ENCODE measurements at places on chromosomes 7 and 10.
A peak's percentile ranks its signal among the peaks of the same experiment; 100 is the strongest.

- no peaks in the 10 kb centered on the region for H3K36me3 ChIP-seq
- H3K27ac ChIP-seq = no peak overlapping the region
- no peaks in the 10 kb centered on the region for H3K27me3 ChIP-seq
- H3K4me1 ChIP-seq = no peaks in the 10 kb centered on the region
- H3K4me3 ChIP-seq = no peak overlapping the region
Observed at GRCh38 chr7:15433151-15433550, 128.7 kb downstream of the AGMO start.

DNA sequence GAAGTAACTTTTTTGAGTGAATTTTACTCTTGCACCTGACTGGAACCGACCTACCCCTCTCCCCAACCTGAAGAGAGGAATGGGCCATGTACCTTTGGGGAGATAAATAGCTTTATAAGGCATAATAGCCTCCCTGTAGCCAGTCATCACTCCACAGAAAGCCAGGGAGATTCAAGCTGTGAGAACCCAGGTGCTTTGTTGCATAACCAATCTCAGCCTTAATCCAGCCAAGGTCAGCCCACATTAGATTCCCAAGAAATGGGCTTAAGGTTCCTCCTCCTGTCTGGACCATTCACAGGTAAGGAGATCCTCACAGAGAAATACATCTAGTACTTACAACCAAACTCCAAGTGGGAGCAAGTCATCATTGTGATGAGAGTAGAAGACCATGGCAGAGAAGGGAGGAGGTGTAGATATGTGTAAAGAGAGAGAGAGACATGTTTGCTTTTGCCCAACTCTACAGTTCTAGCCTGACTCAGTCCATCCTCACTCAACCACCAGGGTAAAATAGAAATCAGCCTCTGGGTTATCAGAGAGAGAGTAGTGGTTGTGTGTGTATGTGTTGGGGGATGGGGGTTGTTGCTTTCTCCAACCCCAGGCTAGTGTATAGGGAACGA is 23.6 kb downstream of the SKIDA1 start:
- no peaks in the 10 kb centered on the region for H3K4me1 ChIP-seq
- no peak overlapping the region for H3K4me3 ChIP-seq
- H3K27ac ChIP-seq = no peak overlapping the region
- no peaks in the 10 kb centered on the region for H3K36me3 ChIP-seq

DNA sequence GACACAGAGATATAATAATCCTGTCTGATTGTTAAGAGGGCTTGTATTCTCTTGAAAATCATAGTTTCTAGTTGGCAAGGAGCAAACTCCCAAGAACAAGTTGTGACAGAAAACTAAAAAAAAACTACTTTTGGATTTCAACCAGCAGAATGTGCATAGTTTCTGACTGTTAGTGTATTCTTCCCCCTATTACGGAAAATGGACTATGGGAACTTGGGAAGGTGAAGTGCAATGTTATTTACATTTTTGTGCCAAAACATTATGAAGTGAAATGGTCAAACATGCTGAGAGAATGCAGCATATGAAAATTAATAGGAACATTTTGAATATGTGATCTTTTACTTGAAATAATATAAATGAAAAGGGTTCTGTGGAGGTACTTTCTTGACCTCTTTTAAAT is 660.8 kb downstream of the SUGCT start:
- no peak overlapping the region for H3K4me3 ChIP-seq
- peaks cover 2% of the 10 kb centered on the region for H3K4me1 ChIP-seq
- DNase-seq = no peak

- H3K27ac ChIP-seq = peak overlapping the region; percentile 99
- H3K27me3 ChIP-seq = no peaks in the 10 kb centered on the region
- DNase-seq = no peak
- H3K4me3 ChIP-seq = peak overlapping the region; percentile 64
Observed at GRCh38 chr10:17227367-17228090, 512 bp upstream of the VIM start.

DNA sequence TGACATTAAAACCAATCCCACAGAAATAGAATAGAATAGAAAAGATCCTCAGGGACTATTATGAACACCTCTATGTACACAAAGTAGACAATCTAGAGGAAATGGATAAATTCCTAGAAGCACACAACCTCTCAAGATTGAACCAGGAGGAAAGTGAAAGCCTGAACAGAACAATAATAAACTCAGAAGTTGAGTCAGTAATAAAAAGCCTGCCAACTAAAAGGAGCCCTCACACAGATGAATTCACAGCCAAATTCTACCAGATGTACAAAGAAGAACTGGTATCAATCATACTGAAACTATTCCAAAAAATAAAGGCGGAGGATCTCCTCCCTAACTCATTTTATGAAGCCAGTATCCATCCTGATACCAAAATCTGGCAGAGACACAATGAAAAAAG is 220.3 kb upstream of the HPS1 start:
- no peak overlapping the region for H3K4me3 ChIP-seq
- DNase-seq = no peak

DNA sequence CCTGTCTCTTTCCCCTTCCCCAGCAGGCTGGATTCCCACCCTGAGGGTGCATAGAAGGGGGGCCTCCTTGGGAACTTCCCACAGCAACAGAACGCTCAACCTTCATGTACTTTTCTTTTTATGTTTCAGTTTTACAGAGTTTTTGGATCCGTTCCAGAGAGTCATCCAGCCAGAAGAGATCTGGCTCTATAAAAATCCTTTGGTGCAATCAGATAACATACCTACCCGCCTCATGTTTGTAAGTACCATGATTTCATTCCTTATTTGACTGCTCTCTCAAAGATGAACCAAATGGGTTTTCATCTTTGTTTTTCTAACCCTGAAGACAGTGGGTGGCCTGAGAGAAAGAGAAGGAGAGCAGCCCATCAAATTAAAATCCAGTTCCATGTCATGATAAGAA is 46.7 kb downstream of the PLPP4 start:
- H3K4me1 ChIP-seq = no peaks in the 10 kb centered on the region
- no peaks in the 10 kb centered on the region for H3K27me3 ChIP-seq
- no peak for DNase-seq
- H3K4me3 ChIP-seq = no peak overlapping the region

DNA sequence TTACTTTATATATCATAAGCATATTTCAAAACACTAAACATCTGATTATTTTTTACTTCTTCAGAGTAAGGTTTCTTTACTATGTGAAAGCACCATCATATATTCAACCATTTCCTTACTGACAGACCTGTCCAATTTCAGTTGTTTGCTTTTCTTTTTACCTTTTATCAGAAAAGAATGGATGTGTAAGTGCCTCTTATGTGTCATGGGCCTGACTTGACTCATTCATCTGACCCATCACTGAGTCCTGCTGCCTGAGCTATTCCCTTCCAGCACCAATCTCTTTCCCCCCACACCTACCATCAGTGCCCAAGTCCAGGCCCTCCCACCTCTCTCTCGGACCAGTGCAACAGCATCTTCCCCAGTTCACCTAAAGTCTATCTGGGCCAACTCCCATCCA is 41.7 kb upstream of the ARID5B start:
- H3K36me3 ChIP-seq = no peaks in the 10 kb centered on the region
- no peak overlapping the region for H3K27ac ChIP-seq
- no peak overlapping the region for H3K4me3 ChIP-seq
- H3K27me3 ChIP-seq = no peaks in the 10 kb centered on the region
- no peaks in the 10 kb centered on the region for H3K4me1 ChIP-seq

- H3K4me1 ChIP-seq = no peaks in the 10 kb centered on the region
- no peaks in the 10 kb centered on the region for H3K36me3 ChIP-seq
- H3K27ac ChIP-seq = no peak overlapping the region
- H3K4me3 ChIP-seq = no peak overlapping the region
- no peaks in the 10 kb centered on the region for H3K27me3 ChIP-seq
Observed at GRCh38 chr10:84890706-84891105, 562.3 kb downstream of the CCSER2 start.

- no peak for DNase-seq
- no peaks in the 10 kb centered on the region for H3K4me1 ChIP-seq
- no peak overlapping the region for H3K4me3 ChIP-seq
- no peaks in the 10 kb centered on the region for H3K27me3 ChIP-seq
- no peak overlapping the region for H3K27ac ChIP-seq
Observed at GRCh38 chr10:36110097-36110496, 468.0 kb upstream of the FZD8 start.

GRCh38 chr7:156558198-156558597 is 82.4 kb upstream of the RNF32 start:
- H3K36me3 ChIP-seq = no peaks in the 10 kb centered on the region
- no peaks in the 10 kb centered on the region for H3K4me1 ChIP-seq
- H3K27me3 ChIP-seq = no peaks in the 10 kb centered on the region
- DNase-seq = no peak
- H3K4me3 ChIP-seq = no peak overlapping the region

DNA sequence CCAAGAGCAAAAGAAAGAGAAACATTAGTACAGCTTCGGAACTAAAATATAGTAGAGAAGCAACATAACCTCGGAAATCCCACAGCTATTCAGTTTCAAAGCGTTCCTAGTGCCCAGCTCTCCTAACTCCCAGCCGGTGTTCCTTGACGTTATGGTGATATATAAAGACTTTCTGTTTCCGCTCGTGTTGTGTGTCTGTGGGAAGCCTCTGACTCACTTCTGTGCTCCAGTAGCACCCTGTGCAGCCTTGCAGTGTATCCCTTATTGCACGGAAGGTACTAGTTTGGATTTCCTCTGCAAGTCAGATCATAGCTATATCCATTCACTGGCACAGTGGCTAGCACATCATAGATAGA is 535 bp downstream of the ASAH2B start:
- no peaks in the 10 kb centered on the region for H3K36me3 ChIP-seq
- peak overlapping the region; percentile 64 for H3K4me3 ChIP-seq
- H3K27ac ChIP-seq = peak overlapping the region; percentile 52
- H3K4me1 ChIP-seq = no peaks in the 10 kb centered on the region
- H3K27me3 ChIP-seq = no peaks in the 10 kb centered on the region

DNA sequence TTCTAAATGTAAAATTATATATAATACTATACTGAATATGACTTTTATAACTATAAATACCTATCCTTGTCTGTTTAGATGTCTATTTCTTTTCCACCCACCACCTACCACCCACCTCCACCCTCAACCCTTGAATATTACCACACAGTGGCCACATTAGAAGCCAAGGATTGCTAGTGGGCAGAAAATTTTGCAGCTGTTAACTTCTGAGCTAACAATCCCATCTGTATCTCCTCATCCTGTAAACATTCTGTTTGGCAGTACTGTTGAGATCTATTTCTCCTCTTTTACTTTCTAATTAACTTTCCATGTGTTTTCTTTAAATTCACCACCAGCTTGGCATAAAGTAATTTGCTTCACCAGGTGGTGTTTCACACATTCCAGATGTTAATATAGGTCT is 281.1 kb upstream of the BMPER start:
- no peaks in the 10 kb centered on the region for H3K4me1 ChIP-seq
- no peak for DNase-seq
- H3K27ac ChIP-seq = no peak overlapping the region
- no peaks in the 10 kb centered on the region for H3K36me3 ChIP-seq

DNA sequence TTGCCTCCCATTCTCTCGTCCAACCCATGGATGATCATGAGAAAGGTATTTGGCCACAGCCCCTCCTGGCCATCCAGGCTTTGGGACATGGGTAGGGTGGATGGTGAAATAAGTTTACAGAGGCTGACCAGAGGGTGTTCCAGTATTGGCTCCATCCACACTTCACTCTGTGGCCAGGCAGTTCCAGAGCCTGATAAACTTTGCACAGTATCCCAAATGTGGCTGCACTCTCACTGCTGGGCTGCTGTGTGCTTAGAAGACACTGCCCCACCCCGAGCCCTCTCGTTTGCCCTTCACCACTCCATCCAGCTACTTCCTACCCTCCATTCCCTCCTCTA is 72.0 kb upstream of the ZMIZ1 start:
- no peak overlapping the region for H3K4me3 ChIP-seq
- H3K4me1 ChIP-seq = no peaks in the 10 kb centered on the region
- no peak overlapping the region for H3K27ac ChIP-seq
- no peak for DNase-seq

DNA sequence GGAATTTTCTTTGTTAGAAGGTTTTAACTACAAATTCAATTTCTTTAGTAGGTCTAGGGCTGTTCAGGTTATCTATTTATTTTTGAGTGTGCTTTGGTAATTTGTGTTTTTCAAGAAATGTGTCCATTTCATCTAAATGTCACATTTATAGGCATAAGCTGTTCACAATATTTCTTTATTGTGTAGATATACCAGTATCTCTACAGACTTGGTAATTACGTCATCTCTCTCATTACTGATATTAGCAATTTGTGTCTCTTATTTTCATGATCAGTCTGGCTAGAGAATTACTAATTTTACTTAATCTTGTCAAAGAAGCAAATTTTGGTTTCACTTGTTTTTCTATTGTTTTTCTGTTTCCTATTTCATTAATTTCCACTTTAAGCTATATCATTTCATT is 152.0 kb downstream of the RNLS start:
- no peak overlapping the region for H3K27ac ChIP-seq
- no peaks in the 10 kb centered on the region for H3K27me3 ChIP-seq
- DNase-seq = no peak
- no peaks in the 10 kb centered on the region for H3K36me3 ChIP-seq
- peaks cover 2% of the 10 kb centered on the region for H3K4me1 ChIP-seq

DNA sequence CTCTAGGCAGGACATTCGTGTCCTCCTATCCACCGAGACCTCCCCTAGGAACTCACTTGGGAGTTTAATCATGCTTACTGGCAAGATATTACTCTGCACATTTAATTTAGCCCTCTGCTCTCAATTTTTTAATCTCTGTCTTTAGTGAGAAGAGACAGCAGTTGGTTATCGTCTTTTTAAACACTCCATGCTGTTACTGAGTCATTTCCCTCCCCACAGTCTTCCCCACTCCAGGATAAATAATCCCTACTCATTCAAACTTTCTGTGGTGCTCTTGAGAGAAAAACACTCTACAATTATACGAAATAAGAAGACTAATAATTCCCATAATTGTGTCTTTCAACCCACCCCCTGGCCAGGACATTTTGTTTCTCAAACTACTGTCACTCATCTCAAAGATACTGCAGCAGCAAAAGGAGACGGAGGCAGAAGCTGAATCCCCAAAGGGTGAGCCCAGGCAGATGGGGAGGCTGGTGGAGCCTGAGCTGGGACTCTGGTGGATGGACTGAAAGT is 84.2 kb downstream of the ANK3 start:
- H3K36me3 ChIP-seq = no peaks in the 10 kb centered on the region
- DNase-seq = no peak
- no peak overlapping the region for H3K27ac ChIP-seq
- H3K4me3 ChIP-seq = no peak overlapping the region
- H3K27me3 ChIP-seq = no peaks in the 10 kb centered on the region

GRCh38 chr10:71984126-71984808 is 20.1 kb downstream of the CHST3 start:
- no peak overlapping the region for H3K4me3 ChIP-seq
- peak overlapping the region; percentile 88 for H3K27ac ChIP-seq
- no peaks in the 10 kb centered on the region for H3K27me3 ChIP-seq
- H3K4me1 ChIP-seq = peaks cover 52% of the 10 kb centered on the region
- H3K36me3 ChIP-seq = no peaks in the 10 kb centered on the region
- DNase-seq = no peak

- H3K36me3 ChIP-seq = no peaks in the 10 kb centered on the region
- no peak for DNase-seq
- no peaks in the 10 kb centered on the region for H3K27me3 ChIP-seq
Observed at GRCh38 chr10:117398029-117398428, 22.8 kb upstream of the PDZD8 start.

DNA sequence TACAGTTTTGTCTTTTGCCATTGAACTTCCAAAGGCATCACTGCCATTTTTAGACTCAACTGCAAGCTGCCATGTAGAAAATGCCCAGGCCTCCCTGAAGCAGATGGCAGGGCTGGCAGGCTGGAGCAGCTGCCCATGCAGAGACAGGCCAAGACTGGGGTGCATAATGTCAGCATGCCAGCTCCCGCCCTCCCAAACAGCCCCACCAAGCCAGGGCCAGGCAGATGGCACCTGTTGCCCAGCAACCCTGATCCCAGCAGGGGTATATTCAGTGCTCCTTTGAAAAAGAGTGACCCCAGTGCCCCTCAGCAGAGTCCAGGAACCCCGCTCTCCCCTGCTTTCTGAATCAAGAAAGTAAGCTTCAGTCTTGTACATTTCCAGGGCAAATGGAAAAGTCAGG is 32.6 kb downstream of the VSTM4 start:
- peak overlapping the region; percentile 51 for H3K27ac ChIP-seq
- H3K4me1 ChIP-seq = peaks cover 34% of the 10 kb centered on the region
- no peak overlapping the region for H3K4me3 ChIP-seq
- no peak for DNase-seq

All from ovary (tissue), 10 donors.